Stimulated activated CD8-positive, alpha-beta memory T cell treated with anti-CD3 and anti-CD28 coated beads, Interleukin-4, amount 100 ng/mL, for 24 hours (primary cell): ENCODE measurements at places on chromosomes 3 and 15.

DNA sequence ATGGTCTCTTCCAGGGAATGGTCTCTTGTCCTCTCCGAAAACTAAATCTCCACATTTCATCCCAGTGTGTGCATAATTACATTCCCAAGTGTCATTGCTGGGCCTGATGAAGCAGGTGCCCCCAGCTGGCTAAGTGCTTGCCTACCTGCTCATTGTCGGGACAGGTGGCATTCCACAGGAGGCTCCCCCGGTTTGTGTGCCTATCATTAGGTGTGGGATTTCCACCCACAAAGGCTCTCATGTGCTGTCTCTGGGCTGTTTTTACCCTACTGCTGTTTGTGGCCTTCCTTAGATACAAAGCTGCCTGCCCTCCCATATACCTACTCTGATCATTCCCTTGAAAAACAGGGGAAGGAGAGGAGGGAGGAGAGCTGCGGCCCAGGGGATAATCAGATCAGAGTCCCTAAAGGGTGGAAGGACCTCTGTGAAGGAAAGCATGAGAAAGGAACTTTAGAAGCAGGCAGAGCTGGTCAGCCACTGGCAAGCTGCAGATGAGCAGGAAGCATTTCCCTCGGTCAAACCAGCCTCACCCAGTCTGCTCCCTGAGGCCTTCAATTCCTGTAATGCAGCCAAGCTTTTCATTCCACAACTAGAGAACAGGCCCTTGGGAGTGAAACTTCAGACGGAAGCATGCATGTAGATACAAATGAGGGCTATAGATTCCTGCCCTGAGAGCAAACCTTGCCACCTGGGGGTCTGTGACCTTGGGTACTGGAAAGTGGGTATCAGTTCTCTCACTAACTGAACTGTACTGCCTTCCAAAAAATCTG lies 60.7 kb upstream of the HEG1 start:
- no peak for DNase-seq

GRCh38 chr15:79129235-79129634 lies 38.7 kb upstream of the RASGRF1 start:
- DNase-seq = no peak

DNA sequence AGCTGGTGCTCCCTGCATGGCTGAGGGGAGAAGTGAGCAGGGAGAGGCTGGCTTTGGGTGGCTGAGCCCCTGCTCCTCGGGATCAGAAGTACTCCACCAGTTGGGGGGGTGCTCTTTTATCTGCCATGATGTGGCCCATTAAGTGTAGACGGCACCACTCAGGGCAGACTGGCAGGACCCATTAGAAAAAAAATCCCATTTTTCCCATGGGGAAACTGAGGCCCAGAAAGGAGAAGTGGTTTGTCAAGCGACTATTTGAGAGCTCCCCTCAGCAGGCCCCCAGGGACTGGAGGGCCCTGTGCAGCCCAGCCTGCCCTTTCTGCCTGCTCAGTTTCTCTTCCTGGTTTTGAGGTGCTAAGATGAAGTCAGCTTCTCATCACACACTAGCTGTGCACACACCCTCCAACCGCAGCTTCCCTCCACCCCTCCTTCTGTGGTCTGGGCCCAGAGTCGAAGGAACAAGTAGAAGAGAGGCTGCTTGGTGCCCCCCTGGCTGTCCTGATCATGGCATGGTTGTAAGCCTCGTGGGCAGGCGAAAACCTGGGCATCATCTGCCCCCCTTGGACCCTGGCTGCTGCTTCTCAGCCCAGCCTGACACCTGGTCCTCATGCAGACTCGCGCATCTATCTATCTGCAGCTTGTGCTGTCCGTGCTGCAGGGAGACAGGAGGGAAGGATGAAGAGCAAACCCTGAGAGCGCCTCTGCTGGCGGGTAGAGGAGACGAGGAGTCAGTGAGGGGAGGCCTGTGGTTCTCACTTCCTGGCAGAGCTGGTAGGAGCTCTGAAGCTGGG lies 5.6 kb downstream of the CSK start:
- DNase-seq = peak; percentile 87

GRCh38 chr3:98027085-98027446 lies 8.0 kb downstream of the GABRR3 start:
- DNase-seq = no peak

DNA sequence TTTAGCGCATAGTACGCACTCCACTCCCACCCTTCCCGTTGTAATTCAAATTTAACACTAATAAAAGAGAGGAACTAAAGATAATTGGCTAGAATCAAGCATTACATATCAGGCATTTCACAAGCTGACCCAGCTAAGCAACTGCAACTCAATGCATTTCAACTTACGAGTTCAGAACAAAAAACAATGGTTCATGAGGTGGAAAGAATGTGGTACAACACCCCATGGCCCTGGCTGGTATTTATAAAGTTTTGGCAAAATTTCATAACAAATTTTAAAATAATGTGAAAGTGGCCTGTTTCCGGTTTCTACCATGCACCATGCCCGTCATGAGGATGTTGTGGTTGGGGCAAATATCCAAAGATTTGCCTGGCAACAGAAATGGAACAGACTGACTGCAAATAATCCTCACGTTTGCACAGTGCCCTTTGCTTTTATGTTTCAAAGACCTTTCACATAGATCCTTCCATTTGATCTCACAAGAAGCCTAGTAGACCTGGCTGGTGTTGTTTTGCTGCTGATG lies 455.3 kb upstream of the NR2F2 start:
- DNase-seq = no peak

GRCh38 chr15:63052961-63053698 lies 10.6 kb downstream of the TPM1 start:
- no peak for DNase-seq
